ENCODE measurements at places on chromosomes 2 and 18.

- no peak for DNase-seq
These were observed 17.2 kb upstream of the STPG4 start for GRCh38 chr2:47172156-47172921.

DNA sequence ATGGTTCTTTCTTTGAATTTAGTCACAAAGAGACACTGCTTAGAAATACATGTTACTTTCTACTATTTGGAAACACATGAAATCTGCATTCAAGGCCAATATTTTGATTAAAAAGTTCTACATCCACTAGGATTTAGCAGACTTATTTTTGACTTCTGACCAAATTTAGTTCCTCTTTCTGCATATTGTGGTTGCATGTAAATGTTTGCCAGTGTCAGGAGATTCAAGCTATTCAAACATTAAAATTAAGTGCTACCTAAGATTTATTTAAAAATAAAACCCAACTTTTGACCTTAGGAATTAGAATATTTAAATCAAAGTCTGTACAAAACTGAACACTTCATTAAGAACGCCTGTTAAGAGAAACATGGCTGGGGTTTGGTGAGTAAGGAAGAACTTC lies 891.1 kb downstream of the CPS1 start:
- no peak for DNase-seq

GRCh38 chr2:74982577-74982976 lies 24.1 kb downstream of the POLE4 start:
- no peak for DNase-seq

DNA sequence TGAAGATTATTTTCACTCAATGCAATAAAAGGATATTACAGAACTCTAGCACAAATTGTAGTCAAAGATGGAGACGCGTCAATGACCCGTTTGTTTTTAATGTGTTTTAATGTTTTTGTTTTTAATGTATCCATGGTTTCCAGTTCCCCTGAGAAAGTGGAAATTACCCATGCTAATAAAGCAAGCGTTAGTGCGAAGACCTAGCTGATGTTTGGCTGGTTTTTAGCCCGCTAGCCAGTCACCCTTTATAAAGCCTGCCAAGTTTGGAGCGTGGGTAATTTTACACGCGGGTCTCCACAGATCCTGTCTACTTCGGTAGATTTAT lies 430 bp upstream of the CHMP1B start:
- DNase-seq, result no peak

DNA sequence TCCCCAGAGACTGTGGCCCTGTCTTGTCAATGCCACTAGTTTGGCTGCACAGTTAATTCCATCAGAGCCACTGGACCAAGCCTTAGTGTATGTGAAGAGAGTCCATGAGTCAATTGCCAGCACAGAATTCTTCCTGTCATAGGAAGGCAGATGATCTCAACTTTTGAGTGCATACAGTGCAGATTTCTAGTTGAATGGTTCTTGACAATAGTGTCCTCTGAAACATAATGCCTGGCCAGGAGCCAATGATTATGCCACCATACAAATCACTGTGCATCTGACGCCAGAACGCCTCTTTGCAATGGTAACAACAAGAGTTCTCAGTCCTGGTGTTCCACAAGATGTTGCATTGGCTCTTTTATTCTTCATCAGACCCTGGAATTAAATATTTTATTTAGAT lies 7.1 kb downstream of the NEUROD1 start:
- no peak for DNase-seq

GRCh38 chr2:119753041-119753929 lies 6.4 kb upstream of the PTPN4 start:
- DNase-seq, result peak; percentile 56

GRCh38 chr2:3645745-3646389 lies 12.1 kb upstream of the ALLC start:
- DNase-seq, result no peak

DNA sequence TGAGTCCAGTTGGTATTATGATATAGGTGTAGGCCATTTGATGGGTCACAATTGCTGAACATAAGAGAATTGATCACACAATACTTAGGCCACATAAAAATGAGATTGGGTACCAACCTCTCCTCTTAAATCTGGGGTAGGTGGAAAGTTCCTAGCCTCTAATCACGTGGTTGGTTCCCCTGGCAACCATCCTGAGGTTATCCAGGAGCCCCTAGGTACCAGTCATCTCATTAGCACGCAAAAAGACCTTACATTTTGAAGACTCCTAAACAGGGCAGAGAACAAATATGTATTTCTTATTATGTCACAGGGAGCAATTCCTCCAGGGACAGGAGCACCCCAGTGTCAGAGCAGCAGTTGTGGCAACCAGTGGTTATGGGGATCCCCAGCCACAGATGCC lies 12.7 kb upstream of the SELENOI start:
- no peak for DNase-seq

DNA sequence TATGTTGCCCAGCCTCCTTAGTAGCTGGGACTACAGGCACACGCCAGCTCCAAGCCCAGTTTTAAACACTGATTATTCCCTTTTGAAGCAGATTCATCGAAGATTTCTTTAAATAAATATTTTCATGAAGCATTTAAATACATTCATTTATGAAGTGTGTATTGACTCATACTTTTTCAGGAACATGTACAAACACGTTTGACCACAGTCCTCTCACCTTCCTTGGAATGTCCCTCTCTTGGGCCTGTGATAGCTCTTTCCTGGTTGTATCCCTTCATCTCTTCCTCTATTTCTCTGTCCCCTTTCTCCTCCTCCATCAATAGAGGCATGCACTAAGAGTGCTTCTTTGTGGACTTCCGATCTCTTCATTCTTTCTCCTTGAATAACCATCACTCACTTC lies 2.5 kb downstream of the PSTPIP2 start:
- DNase-seq, result no peak

DNA sequence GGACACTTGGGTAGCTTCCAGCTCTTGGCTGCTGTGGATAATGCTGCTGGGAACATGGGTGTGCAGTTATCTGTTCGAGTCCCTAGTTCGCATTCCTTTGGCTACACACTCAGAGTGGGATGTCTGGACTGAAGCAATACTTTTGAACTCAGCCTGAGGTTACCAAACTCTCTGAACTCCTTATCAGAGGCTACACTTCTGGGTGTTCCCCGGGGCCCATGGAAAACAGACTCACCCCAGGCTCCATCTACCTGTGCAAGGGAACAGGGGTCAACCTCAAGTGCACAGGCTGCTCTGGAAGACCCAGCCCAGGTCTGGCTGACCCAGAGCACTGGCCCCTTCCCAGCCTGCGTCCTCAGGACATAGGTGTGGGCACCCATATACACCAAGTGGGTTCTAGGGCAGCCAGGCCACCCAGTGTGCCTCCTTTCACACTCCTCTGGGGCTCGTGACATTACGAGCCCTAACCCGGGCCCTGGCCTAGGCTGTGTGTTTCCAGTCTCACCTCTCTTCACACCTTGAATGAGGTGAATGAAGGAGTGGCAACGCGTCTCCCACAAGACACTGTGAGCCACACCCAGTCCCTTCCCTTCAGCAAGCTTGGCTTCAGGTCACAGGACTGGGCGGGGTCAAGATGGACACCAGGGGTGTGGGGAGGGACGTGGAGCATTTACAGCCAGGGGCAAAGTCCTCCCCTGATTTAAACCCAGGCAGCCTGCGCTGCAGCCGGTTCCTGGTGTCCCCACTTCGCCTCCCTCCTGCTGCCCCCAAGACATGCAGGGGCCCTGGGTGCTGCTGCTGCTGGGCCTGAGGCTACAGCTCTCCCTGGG lies at the start of gene ALPI:
Gene ALPI (plus strand): TSS at position 728 of the 830 bp plus-strand sequence. CDS start 47 bp downstream, at position 775.
- no peak for DNase-seq

GRCh38 chr2:227374158-227374557 lies 4.9 kb downstream of the TM4SF20 start:
- DNase-seq, result peak; percentile 46

DNA sequence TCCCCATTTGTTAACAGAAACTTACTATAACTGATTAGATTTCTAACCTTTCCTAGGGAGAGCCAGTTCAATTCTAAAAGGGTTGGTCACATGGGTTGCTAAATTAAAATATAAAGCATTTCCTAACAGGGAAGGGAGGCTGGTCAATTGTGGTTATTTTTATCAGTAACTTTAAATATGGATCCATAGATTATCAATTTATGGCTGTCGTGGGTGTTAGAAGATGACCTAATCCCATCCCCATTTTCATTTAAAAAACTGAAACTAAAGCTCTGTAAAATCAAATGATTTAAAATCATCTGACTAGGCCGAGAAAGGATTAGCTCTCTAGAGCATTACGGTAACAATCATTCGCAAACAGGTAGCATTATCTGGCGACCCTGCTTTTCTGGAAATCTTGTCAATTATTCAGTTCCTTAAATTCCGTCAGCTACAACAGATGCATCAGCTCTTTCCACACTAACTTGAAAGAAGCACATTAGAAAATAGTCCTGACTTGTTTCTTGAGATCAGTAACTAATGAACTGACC lies 953 bp upstream of the HNRNPA3 start:
- no peak for DNase-seq

- DNase-seq, result no peak
These were observed 52.1 kb downstream of the ACTR2 start for GRCh38 chr2:65279756-65280155.

- DNase-seq, result no peak
These were observed 70.3 kb downstream of the ARL4C start for GRCh38 chr2:234426616-234427015.

DNA sequence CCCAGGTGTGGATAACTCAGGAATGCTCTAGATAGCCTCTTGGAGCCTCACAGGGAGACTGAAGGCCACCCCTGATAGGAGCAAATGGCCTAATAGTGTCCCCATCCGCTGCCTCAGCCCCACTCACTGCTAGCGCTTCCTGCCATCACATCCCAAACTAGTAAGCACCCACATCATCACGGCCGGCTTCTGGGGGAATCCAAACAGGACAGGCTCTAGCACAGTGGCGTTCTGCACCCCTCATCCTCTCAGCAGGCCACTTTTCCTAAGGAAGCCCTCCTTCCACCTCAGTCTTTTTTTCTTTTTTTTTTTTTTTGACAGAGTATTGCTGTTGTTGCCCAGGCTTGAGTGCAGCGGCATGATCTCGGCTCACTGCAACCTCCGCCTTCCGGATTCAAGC lies 6.3 kb upstream of the AMER3 start:
- no peak for DNase-seq

DNA sequence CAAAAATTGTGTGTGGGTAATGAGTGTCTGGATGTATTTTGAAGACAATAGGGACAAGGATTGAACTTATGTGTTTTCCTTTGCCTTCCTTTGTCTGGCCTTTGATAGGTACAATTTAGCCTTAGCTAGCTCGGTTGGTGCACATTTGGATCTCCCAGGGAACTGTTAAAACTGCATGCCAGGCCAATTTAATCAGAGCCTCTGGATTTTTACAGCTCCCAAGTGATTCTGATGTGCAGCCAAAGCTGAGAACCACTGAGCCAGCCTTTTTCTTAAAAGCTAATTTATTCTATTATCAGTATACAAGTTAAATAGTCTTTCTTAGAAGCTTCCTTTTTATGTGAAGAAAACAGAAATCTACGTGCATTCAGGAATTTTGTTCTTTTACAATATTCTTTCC lies 25.0 kb downstream of the PLEK start:
- no peak for DNase-seq

- DNase-seq, result no peak
These were observed 1368.4 kb upstream of the CELF4 start for GRCh38 chr18:38933910-38934510.

- DNase-seq, result peak; percentile 65
These were observed 58.0 kb upstream of the EML6 start for GRCh38 chr2:54665436-54665856.

DNA sequence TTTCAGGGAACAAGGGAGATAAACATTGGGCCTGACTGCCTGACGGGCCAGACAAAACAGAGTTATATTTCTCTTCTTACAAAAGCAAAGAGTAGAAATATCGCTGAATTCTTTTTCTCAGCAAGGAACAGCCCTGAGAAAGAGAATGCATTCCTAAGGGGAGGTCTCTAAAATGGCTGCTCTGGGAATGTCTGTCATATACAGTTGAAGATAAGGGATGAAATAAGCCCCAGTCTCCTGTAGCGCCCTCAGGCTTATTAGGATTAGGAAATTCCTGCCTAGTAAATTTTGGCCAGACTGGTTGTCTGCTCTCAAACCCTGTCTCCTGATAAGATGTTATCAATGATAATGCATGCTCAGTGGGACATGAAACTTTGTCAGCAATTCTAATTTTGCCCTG lies 134.9 kb upstream of the CNTNAP5 start:
- DNase-seq, result no peak

DNA sequence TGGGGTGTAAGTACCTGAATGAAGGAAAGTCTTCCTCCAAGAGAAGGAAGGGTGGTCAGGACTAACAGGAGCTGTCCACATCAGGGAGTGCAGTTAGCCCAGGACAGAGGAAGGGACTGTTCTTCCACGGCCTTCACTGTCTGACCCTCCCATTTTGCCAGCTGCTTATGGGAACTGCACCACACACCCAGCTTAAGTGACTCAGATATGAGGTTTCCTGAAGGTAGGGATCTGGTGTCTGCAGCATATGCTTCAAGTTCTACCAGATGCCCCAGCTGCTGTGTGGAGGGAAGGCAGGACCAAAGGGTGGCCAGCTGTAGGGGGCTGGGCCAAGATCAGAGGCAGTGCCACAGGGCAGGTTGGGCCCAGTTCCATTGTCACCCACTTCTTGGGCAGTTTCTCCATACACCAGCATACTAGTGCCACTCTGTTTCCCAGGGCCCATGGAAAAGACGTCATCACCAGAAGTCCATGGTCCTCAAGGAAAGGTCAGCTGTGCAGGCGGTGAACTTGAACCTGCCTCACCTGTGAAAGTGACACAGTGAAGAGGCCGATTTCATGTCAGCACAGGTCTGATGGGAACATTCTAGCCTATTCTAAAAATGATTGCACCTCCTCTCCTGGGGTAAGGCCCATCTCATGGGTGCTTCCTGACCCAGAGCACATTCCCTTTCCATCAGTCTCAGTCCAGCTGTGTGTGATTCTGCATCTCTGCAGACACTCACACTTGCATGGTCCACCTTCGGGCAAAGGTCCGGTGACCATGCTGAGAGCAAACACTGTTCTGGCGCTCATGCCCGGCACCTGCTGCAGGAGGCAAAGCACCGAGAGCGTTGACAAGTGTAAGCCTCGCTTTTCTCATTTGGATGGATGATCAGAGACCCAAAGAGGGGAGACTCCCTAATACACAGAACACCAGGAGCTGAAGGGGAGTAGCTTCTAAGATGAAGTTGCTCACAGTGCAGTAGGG lies 68.0 kb downstream of the ACAA2 start:
- DNase-seq, result no peak

DNA sequence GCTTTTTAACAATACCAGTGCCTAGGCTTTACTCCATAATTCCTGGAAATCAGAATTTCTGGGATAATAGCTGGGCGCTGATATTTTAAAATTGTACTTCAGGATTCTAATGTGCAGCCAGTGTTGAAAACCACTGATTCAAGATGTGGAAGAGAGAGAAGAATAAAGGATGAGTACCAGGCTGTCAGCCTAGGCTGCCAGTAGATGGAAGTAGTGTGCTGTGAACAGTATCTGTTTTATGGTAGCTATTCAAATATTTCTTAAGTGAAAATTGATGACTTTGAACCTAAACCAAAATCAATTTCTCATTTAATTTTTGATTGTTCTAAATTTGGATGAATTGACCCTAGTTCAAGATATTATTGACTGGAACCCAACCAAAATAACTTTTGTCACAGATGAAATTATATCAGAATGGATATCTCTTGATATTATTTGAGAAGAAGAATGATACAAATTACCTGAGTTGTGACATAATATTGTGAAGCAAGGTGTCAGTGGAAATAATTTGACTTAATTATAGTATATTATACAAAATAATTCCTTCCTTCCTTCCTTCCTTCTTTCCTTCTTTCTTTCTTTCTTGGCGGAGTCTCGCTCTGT lies 88.0 kb downstream of the COMMD1 start:
- DNase-seq, result peak; percentile 48

- DNase-seq, result no peak
These were observed 116.1 kb upstream of the GLI2 start for GRCh38 chr2:120619579-120619978.

- no peak for DNase-seq
These were observed 5.0 kb upstream of the NBAS start for GRCh38 chr2:15565994-15566671.

Measured in activated CD8-positive, alpha-beta T cell treated with anti-CD3 and anti-CD28 coated beads, Interleukin-2, amount 10 ng/mL, durations not matched to agents 7 days and 5 days (primary cell).